ENCODE measurements at places on chromosomes 6 and 20.

DNA sequence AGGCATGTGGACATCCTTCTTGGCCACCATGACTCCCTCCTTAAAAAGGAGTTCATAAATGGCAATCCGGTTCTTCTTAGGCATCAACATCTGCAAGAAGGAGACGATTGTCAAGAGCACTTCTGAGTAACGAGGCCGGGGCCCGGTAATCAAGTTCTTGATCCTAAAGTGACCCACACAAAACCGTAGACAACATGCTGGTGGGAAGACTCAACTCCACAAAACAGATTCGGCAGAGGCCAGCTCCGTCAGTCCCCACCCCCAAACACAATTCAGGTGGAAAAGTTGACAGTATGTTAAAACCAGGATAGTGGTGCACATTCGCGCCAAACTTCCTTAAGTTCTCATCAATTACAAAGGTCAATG, 754 bp downstream of the RPS10 start:
- DNase-seq: no peak

- no peak for DNase-seq
Observed at GRCh38 chr20:38890497-38890818, 35.8 kb upstream of the FAM83D start.

DNA sequence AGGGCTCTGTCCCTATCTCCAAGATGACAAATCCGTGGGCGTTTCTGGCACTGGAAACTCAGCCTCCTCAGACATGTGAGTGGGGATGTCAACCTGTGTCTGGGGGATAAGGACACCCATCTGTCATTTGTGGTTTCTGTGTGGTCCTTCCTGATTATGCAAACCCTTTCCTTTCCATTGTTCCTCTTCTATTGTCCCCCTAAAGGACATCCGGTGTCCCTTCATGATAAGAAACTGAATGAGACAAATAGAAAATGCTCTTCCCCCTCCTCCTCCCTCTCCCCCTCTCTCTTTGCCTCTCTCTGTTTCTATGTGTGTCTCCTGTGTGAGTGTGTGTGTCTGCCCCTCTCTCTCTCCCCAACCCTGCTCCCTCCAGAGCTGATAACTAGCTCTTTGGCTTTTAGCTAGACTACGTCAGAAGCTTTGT, 11.5 kb upstream of the GLP1R start:
- no peak for DNase-seq

DNA sequence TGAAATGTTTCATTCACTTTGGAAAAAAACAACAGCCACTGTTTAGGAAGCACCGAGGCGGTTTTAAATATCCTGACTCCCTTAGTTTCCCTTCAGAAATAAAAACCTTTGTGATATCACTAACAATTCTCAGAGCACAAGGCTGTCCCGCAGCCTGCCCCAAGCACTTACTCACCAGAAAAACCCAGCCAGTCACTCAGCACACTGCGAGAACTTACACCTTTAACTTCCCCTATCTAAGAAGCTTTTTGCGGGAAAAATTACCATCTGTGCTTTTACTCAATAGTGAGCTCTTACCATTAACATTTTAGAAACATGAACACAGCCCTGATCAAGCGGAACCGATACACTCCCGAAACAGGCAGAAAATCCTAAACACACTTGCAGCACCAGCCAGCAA, 9.3 kb downstream of the ZBTB46 start:
- no peak for DNase-seq

GRCh38 chr6:139657119-139657518, 282.7 kb upstream of the CITED2 start:
- no peak for DNase-seq

- DNase-seq: no peak
Observed at GRCh38 chr20:32497589-32498224, 87.4 kb downstream of the NOL4L start.

- no peak for DNase-seq
Observed at GRCh38 chr6:3500262-3501014, 43.6 kb upstream of the SLC22A23 start.

DNA sequence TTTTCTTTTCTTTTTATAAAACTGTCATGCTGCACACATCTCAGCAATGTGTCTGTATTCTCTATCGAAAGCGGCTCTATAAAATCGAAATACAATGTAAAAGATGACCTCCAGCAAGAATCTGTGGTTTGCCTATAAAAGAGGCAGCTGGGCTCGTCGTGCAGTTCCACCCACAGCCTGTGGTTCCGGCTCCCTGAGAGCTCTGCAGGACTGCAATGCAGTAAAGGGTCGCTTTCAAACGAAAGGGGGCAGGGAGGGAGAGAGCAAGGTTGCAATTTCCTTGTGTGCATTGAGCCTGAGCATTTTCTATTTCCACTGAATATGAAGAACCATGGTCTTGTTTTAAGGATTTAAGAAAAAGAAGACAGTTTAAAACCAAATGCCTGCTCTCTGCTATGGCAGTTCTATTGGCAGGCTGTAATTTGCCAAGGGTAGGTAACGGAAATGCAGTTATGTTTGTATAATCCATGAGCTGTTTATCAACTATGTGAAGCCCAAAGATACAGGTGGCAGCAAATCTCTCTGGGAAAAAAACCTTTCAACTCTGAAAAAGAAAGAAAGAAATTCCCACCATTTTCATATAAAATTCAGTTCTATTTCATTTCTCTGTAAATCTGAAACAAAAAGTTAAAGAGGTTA, 236.5 kb downstream of the HACE1 start:
- no peak for DNase-seq

DNA sequence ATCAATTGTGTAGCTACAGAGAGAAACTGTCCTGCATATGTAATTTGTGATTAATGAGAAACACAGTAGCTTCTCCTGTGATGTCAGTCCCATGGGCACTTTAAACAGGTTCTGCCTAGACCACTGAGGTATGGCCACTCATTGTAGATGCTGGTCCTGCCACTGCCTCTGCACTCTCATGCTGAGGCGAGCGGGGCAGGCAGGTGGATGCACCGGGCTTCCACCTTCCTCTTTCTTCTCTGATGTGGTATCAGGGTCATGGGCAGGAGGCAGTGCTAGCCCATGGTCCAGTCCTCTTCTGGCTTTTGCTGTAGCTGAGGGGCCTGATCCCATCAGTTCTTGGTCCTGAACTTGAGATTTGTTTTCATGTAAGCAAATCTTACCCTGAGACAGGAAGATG, 58.7 kb downstream of the ADGB start:
- DNase-seq: no peak

- no peak for DNase-seq
Observed at GRCh38 chr6:138987080-138987642, 892 bp downstream of the REPS1 start.

DNA sequence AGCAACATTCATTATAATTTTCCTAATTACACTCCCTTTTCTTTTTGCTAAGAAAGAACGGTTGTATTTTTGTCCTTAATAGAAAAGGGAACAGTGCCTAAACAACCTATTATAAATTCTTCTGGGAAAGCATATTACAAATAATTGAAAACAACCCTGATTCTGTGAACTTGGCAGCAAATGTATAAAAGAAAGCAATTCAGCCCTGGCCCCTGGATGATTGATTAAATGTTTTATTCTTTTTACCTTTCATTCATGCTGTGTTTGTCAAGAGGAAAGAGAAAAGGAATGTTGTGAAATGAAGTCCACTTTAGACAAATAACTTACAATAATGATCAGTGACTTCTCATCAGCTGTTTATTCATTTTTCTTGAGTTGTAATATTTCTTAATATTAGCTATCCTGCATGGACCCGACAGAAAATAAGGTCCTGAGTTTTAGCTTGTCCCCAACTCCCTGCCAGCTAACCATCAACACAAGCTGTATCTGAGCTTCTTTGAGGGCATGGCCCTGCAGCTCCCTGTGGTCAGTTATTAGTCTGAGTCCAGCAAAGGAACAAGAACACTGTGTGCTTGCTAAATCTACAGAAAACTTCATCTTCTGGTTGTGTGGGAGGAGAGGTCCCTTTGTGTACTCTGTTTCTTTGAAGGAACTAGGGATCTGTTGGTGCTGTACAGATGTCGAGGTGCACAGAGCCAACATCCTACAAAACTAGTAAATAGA, 248.2 kb downstream of the LAMA2 start:
- peak; percentile 74 for DNase-seq

- DNase-seq: peak; percentile 24
Observed at GRCh38 chr20:5548107-5548506, 202.1 kb upstream of the SHLD1 start.

GRCh38 chr6:34810936-34811632, 19.2 kb downstream of the BLTP3A start:
- no peak for DNase-seq

GRCh38 chr6:170091000-170091638, 199.8 kb downstream of the DLL1 start:
- no peak for DNase-seq

DNA sequence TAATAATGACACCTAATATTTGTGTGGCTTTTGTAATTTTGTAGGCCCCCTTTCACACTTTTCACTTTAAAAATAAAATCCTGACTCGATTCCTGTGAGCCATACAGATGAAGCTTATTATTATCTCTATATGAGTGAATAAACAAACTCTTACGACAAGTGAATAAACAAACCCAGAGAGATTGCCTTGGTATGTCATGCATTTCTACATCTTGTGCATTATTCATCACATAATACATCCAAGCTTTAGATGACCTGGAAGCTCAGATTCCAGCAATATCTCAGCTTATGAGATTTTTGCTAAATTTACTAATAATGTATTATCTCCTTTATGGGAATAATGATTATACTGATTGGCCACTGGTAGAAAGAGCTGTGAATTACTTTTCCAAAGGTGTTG, 248.2 kb downstream of the TBX18 start:
- DNase-seq: no peak

GRCh38 chr6:106213660-106214289, 111.8 kb downstream of the ATG5 start:
- DNase-seq: no peak

DNA sequence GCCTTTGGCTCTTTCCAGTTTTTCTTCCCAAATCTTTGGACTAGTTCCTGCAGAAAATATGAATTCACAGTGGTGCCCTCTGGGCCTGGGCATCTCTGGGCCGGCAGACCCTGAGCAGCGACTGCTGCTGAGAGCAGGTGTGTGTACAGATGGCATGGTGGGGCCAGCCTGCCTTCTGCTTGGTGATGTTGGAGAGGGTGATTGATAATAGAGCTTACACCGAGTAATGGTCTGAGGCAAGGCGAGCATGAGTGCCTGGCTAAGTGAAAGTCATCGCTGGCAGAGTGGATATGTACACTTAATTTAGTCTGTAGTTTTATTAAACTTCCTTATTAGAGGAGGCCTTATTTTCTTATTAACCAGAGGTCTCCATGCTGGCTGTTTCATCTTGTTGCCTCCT, 156.9 kb downstream of the CDKAL1 start:
- no peak for DNase-seq

GRCh38 chr6:135701426-135701825, 150.1 kb upstream of the PDE7B start:
- DNase-seq: no peak

DNA sequence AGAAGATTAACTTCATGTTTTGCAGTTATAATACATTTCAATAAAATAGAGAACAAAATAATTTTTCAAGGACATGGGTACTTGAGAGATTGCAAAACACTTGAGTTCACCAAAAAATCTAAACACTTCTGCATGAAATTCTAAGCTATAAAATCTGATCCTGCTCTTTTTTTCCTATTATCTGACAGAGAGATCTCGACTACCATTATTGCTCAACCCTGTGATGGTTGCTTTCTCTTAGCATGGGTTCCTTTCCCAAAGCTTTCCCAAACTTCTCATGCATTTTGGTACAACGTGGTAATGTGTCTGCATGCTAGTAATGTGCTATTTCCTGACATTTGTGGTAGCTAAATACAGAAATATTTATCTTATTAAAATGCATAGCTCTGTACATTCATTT, 1243.1 kb upstream of the ADGRB3 start:
- DNase-seq: no peak

DNA sequence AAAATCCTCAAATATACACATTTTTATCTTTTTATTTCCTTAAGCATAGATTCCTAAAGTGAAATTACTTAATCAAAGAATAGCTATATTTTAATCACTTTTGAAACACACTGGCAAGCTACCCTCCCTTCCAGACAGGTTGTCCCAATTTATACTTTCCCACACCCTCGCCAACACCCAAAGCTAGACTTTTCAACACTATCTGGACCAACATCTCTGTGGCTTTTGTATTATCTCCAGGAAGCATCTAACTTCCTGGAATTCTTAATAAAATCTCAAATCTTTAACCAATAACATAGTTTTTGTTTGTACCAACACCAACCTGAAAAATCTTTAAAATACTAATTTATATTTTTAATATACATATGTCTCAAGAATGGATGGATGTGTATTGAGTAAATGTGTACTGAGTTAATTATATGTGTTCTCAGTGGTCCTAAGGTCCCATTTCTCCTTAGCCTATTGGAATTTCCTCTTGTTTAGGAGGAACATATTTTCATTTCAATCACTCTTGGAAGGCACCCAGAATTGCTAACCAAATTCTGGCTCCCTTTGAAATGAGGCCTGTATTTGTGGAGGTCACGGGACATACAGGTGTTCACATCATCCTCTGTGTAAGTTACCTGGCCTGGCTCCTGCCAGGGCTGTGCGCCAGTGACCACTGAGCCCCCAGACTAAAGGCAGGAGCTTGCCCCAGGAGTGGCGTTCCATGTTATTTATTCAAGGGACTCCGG, 17.4 kb upstream of the GFOD1 start:
- no peak for DNase-seq

GRCh38 chr6:126540161-126540560, 200.2 kb downstream of the CENPW start:
- no peak for DNase-seq

GRCh38 chr6:117677553-117678141, 2.4 kb downstream of the NUS1 start:
- peak; percentile 75 for DNase-seq

DNA sequence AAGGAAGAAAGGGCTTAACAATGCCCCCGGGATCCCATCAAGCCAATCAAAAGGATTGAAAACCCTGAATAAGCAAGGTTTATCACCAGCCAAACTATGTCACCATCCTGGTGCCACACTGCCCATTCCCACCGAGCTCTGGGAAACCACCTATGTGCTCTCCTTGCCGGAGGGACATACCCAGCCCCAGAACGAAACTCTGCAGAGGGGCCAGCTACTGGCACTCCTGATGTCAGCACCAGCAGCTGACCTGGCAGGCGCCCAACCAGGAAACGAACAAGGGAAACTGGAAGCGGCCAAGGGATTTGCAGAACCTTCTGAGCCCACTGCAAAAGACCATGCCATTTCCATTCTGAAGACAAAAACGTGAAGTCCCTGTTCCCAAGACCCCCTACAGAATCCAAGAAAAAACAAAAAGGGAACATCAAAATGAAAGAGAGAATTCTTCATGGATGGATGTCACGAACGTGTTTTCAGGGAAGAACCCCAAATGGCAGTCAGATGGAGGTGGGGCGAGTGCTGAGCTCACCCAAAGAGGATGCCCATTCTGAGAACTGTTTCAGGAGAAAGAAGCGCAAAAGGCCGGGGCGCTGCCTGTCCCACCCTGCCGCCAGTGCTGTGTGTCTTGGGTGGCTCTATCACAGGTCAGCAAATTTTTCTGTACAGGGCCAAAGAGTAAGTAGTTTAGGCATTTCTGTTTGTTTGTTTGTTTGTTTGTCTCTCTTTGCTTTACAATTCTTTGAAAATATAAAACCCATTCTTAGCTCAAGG, 305.2 kb downstream of the ESR1 start:
- no peak for DNase-seq

Measured in fibroblast of pulmonary artery (primary cell).